Left ventricle myocardium inferior (tissue), 1 donor: ENCODE measurements at places on chromosomes 7 and 10. TPM values are rescaled to one million over a fixed set of nuclear protein-coding genes. Genes with fewer than 3 reads are reported as not detected.

- H3K4me3 ChIP-seq: no peak overlapping the region
- no peak for DNase-seq
- no peak overlapping the region for H3K27ac ChIP-seq
Observed at GRCh38 chr7:47046949-47047348, 535.0 kb downstream of the TNS3 start.

DNA sequence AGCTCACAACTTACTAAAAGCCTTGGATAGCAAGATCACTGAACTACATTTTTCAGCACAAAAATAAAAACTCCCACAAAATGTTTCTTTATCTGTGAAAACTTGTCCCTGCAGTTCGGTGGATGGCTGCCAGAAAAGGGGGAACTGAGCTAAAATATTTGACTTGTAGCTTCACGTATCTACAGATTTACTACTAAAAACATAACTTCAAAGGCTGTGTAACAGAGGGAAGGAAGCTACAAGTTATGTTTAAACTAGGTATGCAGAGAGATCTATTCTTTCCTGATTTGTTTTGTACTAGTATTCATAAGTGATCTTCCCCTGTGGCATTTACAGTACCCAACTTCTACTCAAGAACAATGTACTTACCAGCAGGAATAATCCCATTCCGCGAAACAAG, 25.1 kb downstream of the SGCE start:
- H3K36me3 ChIP-seq: no peaks in the 10 kb centered on the region
- no peak for DNase-seq
- no peaks in the 10 kb centered on the region for H3K27me3 ChIP-seq
- H3K4me1 ChIP-seq: no peaks in the 10 kb centered on the region
- H3K27ac ChIP-seq: no peak overlapping the region
- no peak overlapping the region for H3K4me3 ChIP-seq

GRCh38 chr7:106283831-106284713, 711 bp downstream of the NAMPT start:
- H3K27me3 ChIP-seq: no peaks in the 10 kb centered on the region
- H3K4me1 ChIP-seq: peaks cover 60% of the 10 kb centered on the region
- peak overlapping the region; percentile 93 for H3K27ac ChIP-seq
- DNase-seq: peak; percentile 60

- H3K4me3 ChIP-seq: no peak overlapping the region
- H3K36me3 ChIP-seq: no peaks in the 10 kb centered on the region
- DNase-seq: no peak
- no peaks in the 10 kb centered on the region for H3K4me1 ChIP-seq
Observed at GRCh38 chr7:98394377-98394836, 6.5 kb downstream of the BAIAP2L1 start.

DNA sequence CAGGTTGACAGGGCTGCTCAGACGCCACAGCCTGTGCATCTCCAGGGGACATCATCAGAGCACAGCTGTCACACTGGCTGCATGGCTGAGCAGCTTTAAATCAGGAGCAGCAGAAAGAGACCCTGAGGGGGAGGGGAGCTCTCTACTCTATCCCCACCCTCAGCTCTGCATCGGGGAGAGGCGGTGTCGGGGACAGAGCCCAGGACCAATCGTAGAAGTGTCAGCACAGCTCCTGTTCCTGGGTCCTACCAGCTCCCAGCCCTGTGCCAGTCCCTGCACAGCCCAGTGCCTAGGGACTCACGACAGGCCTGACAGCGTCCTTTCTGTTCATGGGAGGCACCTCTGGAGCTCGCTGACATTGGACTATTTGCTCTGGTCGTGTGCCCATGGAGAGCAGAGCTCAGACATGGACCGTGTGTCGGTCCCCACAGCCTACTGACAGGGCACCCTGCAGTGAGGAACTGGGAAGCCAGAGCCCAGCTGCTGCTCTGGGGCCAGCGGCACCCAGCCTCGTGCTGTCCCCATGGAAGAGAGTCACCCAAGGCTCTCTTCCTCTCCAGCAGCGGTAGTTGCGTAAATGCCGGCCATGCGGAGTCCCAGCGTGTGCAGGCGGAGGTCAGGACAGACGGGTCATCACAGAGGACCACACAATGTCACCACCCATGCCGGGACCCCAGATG, 20.4 kb upstream of the ANTXRL start:
- no peaks in the 10 kb centered on the region for H3K27me3 ChIP-seq
- H3K36me3 ChIP-seq: no peaks in the 10 kb centered on the region
- no peak overlapping the region for H3K27ac ChIP-seq
- H3K4me3 ChIP-seq: no peak overlapping the region
- DNase-seq: no peak

DNA sequence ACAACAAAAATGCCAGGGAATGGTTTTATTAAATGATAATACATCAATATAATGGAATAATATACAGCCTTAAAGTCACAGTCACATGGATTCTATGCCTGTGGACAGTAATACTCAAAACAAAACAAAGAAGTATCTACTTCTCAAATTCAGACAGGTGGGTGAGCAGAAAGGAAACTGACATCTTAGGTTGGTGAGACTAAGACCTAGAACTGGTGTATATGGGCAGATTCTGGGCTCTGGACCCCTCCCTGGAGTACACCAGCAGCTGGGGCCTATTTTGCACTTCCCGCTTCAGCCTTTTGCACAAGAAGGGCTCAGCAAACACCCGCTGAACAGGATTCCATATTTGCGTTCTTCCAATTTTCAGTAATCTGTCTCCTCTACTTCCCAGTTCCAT, 5.4 kb upstream of the FIS1 start:
- peaks cover 18% of the 10 kb centered on the region for H3K36me3 ChIP-seq
- DNase-seq: no peak
- H3K4me3 ChIP-seq: no peak overlapping the region
- H3K27ac ChIP-seq: no peak overlapping the region
- H3K27me3 ChIP-seq: no peaks in the 10 kb centered on the region

DNA sequence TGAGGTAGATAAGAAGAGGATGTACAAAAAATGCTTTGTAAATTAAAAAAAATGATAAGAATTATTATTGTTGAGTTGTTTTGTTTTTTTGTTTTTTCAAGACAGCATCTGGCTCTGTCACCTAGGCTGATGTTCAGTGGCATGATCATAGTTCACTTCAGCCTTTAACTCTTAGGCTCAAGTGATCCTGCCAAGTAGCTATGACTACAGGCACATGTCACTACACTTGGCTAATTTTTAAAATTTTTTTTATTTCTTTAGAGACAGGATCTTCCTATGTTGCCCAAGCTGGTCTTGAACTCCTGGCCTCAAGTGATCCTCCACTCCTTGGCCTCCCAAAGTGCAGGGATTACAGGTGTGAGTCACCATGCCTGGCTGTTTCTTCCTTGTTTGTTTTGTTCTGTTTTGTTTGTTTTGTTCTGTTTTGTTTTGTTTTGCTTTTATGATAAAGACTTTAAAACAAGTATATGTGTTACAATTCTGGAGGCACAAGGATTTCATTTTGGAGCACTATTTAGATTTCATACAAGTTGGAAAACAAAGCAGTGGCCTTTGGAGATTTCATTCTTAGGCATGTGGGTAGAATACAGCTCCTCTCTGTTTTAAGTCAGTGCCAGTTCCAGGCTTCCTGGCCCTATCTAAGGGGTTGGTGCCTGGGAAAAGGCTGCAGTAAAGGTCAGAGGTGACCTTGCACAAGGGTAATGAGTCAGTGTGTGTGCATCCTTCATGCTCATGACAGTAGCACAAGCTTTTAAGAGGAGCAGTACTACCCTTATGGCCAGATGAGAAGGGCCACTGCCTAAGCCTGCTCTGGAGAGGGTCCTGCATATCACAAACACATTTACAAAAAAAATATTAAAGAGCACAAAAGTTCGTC, 17.9 kb downstream of the FGFBP3 start:
- peaks cover 13% of the 10 kb centered on the region for H3K4me1 ChIP-seq
- no peak overlapping the region for H3K4me3 ChIP-seq
- no peak overlapping the region for H3K27ac ChIP-seq
- DNase-seq: no peak
- H3K36me3 ChIP-seq: no peaks in the 10 kb centered on the region

GRCh38 chr7:120304674-120305073, 31.7 kb downstream of the KCND2 start:
- no peak for DNase-seq
- no peaks in the 10 kb centered on the region for H3K27me3 ChIP-seq
- H3K4me1 ChIP-seq: no peaks in the 10 kb centered on the region

DNA sequence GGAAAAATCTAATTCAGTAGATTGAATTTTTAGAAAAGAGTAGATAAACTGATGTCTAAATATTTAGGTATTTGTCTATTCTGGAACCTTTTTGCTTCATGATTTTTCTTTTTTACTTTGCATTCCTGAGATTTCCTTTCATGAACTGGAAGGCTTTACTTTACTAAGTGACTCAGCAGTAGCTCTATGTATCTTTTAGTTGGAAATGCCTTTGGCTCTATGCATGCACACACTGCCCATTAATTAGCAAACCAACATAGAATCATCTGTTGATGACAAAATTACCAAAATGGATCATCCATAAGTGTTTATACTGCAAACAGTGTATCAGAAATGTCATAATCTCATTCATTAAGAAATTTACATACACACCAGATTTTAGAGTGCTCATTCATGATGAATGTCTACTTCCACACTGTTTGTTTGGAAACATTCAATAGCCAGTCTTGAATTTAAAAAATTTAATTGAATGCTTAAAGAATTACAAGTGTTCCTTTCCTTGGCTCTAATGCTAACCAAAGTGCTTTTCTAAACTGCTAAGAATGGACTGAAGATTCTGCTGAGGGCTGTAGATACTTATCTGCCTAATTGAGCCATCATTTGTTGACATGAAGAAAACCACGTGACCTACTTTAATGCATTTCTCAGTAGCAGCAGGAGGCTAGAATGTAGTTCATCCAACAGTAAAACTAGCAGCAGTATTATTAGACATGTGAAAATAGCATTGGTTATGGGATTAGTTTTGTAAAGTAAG, 282.0 kb downstream of the ADK start:
- no peak for DNase-seq
- no peak overlapping the region for H3K4me3 ChIP-seq
- H3K27me3 ChIP-seq: no peaks in the 10 kb centered on the region
- H3K4me1 ChIP-seq: peaks cover 6% of the 10 kb centered on the region

DNA sequence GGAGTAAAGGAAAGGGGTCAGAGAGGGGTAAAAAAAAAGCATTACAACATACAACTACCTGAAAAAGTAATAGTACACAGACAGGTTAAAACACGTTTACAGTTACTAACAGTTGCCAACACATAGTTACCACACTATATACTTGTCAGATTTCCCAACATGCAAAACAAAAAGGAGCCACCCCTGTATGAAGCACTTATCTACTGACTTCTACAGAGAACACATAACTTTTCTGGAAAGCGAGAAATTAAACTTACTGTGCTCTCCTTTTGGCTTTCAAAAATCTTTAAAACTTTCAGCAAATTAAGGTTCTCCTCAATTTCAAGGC, 2.1 kb downstream of the ABI1 start:
- H3K4me1 ChIP-seq: peaks cover 73% of the 10 kb centered on the region
- H3K27ac ChIP-seq: peak overlapping the region; percentile 97
- no peak for DNase-seq
- peaks cover 6% of the 10 kb centered on the region for H3K27me3 ChIP-seq
- peak overlapping the region; percentile 98 for H3K4me3 ChIP-seq
- no peaks in the 10 kb centered on the region for H3K36me3 ChIP-seq

DNA sequence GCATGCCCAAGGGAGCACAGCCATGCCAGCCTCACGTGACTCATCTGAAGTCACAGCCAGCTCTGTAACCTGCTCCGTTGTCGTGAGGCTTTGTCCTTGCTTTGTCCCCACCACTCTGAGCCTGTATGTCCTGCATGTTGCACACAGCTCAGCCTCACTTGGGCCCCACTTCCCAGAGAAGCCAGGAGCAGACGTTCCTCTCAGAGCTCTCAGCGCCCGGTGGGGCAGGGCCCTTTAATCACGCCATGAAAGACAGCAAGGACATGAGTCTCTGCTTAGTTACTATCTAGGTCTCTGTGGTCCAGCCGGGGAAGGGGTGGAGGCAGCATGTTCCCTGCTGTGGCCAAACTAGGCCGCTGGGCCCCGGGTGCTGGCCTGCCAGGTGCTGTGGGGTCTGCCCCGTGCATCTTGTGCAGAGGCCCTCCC, 127.4 kb upstream of the FAM20C start:
- H3K36me3 ChIP-seq: no peaks in the 10 kb centered on the region
- H3K27me3 ChIP-seq: no peaks in the 10 kb centered on the region
- no peak for DNase-seq
- H3K27ac ChIP-seq: peak overlapping the region; percentile 40
- H3K4me3 ChIP-seq: no peak overlapping the region

DNA sequence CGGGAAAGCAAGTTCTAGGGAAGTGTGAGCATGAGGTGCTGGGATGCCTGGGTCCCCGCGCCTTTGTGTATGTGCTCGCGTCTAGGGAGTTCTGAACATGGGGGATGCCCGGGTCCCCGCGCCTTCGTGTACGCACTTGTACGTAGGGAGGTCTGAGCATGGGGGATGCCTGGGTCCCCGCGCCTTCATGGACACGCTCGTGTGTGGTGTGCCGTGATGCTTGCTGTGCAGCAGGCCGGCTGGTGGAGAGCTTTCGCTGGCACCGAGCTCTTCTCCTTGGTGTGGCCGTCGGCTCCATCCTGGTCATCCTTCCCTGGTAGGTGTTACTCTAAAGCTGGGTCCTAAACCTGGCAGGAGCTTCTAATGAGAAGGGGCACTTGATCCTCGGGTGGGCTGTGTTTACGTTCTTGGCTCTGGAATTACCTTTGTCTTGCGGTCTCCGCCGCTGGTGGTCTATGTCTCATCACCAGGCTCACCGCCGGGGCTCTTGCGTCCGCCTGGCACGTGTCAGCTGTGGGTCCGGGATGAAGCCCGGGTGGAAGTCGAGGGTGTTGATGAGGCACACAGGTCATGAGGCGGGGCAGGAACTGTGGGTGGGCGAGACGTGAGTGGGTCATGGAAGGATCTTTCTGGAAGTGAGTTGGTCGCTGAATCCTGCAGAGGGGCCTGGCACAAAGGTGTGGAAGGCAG, 63.5 kb downstream of the DNAJB6 start:
- H3K4me1 ChIP-seq: peaks cover 82% of the 10 kb centered on the region
- no peaks in the 10 kb centered on the region for H3K27me3 ChIP-seq
- peak overlapping the region; percentile 90 for H3K27ac ChIP-seq
- H3K36me3 ChIP-seq: peaks cover 40% of the 10 kb centered on the region
- H3K4me3 ChIP-seq: no peak overlapping the region

DNA sequence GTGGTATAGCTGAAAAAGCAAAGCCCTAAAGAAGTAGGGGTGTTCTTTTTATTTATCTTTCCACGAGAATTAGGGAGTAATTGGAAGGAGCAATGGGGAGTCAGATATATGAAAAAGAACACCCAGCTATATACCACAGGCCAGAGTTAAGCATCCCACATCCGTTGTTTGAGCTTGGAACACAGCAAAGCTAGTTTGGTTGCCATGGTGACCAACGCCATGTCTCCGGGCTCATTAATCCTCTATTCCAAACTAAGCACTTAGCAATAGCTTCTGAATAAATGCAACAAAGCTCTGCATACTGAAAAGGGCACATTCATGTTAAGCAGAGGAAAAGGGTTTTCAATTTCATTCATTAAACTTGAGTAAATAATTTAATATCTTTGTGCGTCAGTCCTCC, 23.5 kb downstream of the ASB4 start:
- no peak overlapping the region for H3K27ac ChIP-seq
- H3K27me3 ChIP-seq: no peaks in the 10 kb centered on the region
- H3K36me3 ChIP-seq: no peaks in the 10 kb centered on the region

GRCh38 chr7:31100871-31101270, 48.8 kb downstream of the ADCYAP1R1 start:
- DNase-seq: no peak
- H3K4me1 ChIP-seq: no peaks in the 10 kb centered on the region
- H3K36me3 ChIP-seq: no peaks in the 10 kb centered on the region

The NPC1L1 gene
- 0.19 TPM for total RNA-seq

The DNAH11 gene
- 0.74 TPM for total RNA-seq

The TMEM176A gene
- 18.5 TPM for total RNA-seq
